ENCODE measurements at places on chromosomes 13 and 19.

GRCh38 chr13:22060187-22060586, 389.3 kb downstream of the FGF9 start:
- no peak for DNase-seq

GRCh38 chr13:27659145-27659865, 37.6 kb downstream of the POLR1D start:
- DNase-seq = no peak

GRCh38 chr19:33676999-33677665, 55.4 kb downstream of the CHST8 start:
- no peak for DNase-seq

DNA sequence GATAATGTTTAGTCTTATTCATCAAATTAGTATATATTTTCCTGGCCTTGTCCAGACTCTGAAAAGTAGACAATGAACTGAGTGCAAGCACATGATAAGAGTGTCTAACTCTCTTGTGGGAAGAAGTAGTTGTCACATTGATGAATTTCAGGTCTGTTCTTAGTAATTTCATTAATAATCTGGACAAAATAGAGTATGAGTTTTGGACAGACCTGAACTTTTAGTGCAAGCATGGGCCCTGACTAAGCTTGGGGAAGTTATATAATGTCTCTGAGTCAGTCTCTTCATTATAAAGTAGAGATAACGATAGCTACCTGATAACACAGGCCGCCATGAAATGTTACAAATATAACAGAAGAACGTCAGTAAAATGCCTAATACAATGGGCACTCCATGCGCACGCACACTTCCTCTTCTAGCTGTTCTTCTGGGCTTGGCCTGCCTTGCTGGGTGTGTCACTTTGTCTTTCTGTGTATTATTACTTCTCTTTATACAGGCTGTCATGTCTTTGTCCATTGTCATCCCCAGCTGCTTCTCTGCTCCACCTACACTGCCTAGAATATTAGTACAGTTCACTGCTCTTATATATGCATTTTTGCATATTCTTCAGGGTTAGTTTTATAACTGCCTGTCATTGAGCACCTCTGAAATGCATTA, 129.1 kb upstream of the HTR2A start:
- DNase-seq = no peak

- DNase-seq = no peak
These were observed 63.5 kb downstream of the COLGALT1 start for GRCh38 chr19:17618936-17619335.

- DNase-seq = no peak
These were observed 42.7 kb downstream of the KLF5 start for GRCh38 chr13:73101351-73102007.

DNA sequence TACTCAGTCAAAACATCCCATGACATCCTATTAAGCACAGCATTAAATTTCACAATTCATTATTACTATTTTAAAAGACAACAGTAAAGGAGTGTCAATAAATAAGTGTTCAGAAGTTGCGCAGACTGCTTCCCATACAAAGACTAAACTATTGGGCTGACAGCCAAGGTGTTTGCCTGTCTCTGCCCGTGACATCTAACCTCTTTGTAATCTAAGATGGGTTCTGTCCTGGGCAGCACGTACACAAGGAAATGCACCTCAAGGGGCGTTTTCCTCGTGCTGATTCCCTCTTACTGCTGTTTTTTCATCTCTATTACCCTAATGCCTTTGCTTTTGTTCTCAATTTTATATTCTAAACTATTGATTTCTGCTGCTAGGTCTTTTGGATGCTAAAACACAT, 216.3 kb downstream of the NHLRC3 start:
- no peak for DNase-seq

- DNase-seq = no peak
These were observed 277.2 kb downstream of the TEX29 start for GRCh38 chr13:111597618-111598017.

- no peak for DNase-seq
These were observed 589 bp downstream of the ZBTB45 start for GRCh38 chr19:58519087-58519354.

- no peak for DNase-seq
These were observed 128.7 kb downstream of the UGGT2 start for GRCh38 chr13:95924389-95924994.

- no peak for DNase-seq
These were observed 47.0 kb downstream of the SERP2 start for GRCh38 chr13:44420376-44421220.

- DNase-seq = no peak
These were observed 2.5 kb upstream of the KEAP1 start for GRCh38 chr19:10505583-10506229.

- no peak for DNase-seq
These were observed 915 bp downstream of the SHC2 start for GRCh38 chr19:459724-460511.

DNA sequence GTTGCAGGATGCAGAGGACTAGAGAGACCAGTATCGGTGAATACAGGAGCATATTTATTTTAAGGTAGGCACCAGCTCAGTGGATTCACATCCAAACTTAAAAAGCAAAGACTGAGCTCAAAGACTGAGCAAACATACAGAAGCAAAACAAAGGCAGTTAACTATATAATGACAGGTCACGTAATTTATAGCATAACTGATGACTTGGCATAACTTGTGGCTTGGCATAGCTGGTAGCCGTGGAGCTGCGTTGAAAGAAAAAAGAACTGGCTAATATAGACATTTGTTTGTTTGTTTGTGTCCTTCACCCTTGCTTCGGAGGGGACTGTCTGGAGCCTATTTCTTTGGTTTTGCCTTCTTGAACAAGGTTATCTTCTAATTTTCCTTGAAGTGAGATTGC, 33.7 kb downstream of the ZNF493 start:
- no peak for DNase-seq

DNA sequence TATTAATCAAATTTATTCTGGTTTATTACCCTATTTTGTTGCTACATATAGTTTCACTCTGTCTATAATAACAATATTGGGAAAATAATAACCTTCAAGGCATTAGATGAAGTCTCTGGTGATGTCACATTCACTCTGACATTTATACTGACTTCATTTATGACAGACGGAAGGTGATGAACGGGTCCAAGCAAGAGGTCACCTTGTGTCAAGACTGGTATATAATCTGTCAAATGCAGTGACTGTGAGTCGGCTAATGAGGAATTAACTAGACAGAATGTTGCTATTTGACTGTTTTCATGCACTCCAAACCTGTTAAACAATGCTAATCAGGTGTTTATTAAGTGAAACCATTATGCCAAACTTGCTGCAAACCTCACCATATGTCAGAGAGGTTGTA, 800.5 kb upstream of the KLHL1 start:
- DNase-seq = no peak

DNA sequence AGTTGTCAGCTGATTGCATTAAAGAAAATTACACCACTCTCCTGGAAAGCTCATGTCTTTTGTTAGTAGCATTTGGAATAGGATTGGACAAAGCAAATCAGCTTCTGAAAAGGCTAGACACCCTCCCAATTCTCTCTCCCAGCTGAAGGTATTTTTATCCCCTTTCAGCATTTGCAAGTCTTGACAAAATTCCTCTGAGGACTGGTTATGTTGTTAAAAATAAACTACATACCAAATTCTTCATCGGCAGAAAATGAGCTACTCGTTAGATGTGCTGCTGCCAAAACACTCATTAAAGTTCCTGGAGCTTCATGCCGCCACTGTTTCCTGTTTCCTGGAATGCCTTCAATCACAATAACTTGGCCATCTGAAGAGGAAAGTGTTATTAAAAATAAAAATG, 37.1 kb downstream of the UTP14C start:
- DNase-seq = no peak

DNA sequence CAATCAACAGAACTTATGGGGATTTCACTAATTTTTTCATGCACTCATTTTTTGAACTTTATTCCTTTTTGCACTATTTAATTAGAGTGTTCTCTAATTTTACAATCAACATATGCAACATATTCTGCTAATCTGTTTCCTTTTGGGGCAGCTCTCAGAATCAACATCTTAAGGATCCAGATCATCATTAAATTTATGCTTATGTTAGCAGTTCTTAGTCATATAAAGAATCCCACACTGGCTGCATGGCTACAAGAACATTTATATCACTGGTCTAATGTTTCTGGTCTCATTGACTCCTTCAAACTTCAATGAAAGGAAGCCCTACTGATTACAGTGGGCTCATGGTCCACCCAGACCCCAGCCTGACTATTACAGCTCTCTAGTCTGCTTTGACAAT, 245.2 kb downstream of the RBM26 start:
- no peak for DNase-seq

GRCh38 chr13:103203735-103204330, 137.6 kb upstream of the SLC10A2 start:
- no peak for DNase-seq

DNA sequence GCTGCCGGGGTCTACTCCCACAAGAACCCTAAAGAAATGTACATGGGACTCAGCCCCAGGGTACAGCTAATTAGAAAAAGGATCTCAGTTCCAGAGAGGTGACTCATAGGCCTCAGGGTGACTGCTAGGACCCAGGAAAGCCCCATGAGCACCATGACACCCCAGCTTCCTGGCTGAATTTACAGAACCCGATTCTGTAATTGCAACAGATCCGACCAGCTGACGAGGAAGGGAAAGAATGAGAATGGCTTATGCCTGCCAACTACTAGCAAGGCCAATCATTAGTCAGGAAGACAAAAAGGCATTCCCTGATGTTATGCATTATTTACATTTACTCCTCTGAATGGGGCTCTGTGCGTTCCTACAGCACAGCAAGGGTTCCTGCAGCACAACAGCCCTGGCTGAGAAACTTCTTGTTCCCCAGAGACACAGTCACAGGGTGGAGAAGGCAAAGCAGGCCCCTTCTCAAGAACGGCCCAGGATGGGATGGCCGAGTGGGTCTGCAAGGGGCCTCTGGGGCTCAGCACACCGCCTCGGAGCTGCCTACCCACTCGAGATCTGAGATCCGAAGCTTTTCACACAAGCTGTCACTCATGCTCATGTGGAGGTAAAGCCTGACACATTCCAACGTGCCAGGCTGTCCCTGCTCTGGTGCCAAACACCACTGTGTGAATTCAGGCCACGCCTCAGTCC, 27.2 kb downstream of the PBX4 start:
- DNase-seq = no peak

DNA sequence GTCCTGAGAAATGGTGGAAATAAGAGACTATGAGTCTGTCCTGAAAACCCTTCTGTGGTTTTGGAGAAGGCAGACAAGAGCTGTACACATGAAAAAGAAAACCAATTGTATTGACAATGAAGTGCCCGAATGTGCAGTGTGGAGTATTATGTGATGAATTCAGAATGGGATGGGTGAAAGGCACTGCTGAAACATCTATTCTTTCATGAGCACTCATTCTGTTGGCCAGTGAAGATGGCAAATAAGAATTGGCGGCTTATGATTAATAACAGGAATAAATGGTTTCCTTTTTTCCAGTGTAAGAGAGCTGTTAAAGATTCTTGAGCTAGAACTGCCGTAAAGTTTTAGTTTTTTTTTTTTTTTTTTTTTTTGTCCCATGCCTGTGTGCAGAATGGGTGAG, 5.7 kb downstream of the POLR1D start:
- no peak for DNase-seq

DNA sequence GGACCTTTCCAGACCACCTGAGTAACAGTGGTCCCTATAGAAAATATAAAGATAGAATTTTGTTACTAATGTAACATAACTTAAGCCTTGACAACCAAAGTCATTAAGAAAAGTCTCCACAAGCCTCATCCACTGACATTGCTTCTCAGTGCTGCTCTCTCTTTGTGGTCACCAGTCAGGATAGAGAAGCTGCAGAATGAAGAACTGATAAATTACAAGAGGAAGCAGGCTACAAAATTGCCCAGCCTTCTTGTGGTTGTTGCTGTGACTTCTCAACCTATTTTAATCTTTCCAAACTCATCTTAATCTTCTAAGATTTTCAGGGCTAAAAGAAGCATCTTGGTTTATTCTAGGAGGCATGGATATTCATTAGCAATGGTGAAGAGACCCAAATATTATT, 343.8 kb downstream of the MZT1 start:
- DNase-seq = no peak

GRCh38 chr13:26968431-26969341, 202.9 kb downstream of the USP12 start:
- DNase-seq = no peak

GRCh38 chr19:8307400-8307964, 676 bp downstream of the CD320 start:
- no peak for DNase-seq

GRCh38 chr13:21674490-21675009, 3.7 kb downstream of the FGF9 start:
- no peak for DNase-seq

DNA sequence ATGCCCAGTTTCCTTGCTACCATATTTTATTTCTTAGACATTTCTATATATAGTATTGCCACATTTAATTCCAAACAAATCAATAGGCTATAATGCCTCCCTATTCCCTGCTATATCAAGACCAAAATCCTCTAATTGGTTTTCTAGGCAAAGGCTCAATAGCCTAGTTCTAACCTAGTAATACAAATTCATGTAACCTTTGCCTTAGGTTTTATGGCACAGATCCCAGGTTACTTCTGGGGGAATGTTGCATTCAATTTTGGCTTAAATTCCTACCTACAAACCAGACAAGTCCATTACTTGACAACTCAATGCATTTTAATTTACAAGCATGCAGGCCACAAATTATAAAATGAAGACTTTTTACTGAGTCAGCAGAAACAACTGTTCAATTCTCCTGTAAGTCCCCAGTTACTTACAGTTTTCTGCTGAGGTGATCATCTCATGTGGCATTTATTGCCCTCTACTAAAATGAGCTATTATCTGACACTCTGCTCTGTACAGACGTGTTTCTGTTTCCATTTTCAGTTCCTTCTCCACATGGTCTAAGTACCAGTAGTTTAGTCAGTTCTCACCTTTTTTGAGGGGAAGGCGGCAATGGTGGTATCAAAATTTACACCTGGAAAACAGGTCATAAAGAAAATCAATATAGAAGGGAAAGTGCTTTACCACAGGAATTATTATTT, 11.7 kb downstream of the KCNRG start:
- DNase-seq = peak; percentile 64

DNA sequence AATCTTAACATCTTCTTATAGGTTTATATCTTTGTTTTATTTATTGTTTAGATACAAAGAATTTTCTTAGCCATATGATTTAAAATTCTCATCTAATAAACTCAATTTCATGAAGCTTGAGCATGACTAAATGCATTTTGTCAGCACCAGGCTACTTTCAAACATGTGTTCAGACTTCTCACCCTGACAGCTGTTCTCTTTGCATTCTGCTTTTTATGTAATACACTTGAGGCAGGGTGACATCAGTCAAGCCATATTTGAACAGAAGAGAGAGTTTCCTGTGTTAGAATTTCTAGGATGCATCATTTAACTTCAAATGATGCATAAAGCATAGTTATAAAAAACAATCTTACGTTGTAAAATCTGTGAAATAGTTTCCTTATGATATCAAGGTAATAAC, 1295.1 kb upstream of the PCDH20 start:
- no peak for DNase-seq

DNA sequence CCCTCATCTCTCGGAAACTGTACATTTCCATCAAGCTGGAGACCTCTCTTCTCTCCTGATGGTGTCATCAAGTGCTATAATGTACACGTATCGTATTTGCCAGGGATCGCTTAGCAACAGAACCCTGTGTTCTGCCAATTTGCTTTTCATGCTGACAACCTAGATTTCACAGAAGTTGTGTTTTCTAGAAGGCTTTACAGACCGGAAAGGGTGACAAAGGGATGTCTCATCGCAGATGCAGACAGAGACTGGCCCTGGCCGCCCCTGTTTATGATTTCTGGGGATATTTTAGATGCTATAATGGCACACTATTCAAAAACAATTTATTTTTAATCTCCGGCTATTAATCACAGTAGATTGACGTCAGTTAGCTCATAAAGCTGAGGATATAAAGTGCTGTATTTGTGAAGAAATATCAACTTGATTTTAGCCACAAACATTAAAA, 291.4 kb downstream of the IRS2 start:
- no peak for DNase-seq
